ENCODE measurements at places on chromosomes 3 and 15.

DNA sequence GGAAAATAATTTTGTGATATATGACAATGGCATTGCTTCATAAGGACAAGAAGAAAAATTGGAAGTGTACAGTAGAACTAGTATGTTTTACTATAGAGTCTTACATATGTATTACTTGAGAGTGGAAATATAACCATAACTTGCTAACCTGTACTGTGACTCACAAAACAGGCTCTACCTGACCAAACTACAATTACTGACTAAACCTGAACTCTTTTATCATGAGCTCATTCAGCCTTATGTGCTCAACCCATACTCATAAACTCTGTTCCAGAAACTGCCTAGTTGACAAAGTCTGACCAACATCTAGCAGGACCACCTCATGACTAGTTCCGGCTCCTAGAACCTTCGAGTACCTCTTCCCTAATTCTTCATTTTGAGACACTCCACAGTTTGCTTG, 6.3 kb downstream of the CDIN1 start:
- DNase-seq, result no peak

DNA sequence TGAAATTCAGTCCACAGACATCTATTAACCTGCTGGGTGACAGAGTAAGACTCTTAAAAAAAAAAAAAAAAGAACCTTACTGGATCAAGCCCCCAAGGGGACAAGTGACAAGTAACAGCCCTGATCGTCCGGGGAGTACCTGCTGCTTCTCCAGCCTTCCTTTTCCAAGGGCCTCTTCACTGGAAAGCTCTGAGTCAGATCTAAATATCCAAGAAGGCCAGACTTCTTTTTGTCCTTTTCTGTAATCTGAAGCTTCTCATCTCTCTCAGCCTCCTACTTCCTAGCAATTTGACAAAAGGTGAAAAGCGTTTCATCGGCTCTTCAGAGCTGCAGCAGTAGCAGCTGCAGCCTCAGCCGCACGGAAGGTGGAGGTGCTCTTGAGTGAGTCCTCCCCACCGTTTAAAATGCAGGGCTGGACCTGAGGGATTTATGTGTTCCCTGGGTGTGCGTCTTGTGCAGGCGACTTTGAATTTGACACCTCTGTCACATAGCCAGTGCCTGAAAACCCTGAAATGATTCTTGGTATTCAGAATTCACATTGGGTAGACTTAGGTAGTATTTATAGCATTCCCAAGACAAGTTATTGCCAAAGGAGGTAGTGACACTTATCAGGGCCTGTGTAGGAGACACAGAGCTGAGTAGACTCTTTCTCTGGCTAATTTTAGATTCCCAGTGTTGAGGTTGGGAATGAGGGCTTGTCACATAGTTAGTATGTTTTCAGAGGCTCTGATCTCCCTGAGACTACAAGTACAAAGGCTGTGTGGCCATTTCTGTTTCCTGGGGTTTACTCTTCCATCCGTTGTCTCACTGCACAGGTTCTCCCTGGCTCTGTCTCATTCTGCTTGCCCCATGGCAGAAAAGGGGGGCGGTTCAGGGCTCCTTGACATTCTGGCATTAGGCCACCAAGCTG, 291.2 kb upstream of the C2CD4B start:
- no peak for DNase-seq

DNA sequence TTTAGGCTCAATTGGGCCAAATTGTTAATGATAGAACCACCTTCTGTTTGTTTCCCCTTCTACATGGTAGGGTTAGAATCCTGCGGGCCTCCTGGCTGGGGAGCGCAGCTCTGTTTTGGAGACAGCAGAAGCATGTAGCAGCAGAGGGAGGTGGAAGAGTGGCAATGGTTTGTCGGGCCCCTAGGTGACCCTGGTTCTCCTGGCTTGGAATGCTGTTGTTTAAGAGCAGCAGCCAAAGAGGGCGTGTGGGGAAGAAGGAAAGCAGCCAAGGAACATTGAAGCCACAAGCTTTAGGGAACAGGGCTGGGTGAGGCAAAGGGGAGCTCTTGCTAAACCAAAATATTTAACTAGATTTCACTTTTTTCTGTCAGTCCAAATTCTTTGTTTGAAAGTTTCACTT, 213.7 kb upstream of the NR2E3 start:
- DNase-seq, result no peak

DNA sequence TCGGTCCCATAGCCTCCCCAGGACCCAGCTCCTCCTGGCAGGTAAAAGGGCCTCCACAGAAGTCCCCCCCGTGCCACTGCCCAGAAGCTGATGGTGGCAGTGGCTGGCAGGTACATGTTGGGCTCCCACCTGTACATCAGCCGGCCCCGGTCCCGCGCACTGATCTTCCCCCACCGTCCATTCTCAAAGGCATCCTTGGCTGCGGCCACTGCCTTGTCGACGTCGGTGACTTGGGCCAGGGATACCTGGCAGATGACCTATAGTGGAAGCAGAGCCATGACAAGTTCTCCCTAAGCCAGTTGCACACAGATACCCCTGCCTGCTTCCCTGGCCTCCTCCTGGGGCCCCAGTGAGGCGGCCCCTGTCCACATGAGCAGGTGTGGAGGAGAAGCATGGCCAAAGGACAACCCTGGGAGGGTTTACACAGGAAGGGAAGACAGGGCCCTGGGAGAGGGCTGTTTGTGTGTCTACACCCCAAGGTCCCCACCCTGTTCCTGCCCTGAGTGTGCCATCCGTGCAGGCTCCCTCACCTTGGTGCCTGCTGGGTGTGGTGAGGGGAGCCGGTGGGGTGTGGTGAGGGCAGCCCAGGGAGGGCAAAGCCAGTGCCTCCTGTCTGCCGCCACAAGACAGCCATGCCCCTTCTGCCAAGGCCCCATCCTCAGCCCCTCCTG, 44.8 kb downstream of the ALDH1L1 start:
- no peak for DNase-seq

- DNase-seq, result no peak
These were observed 36.9 kb upstream of the FILIP1L start for GRCh38 chr3:100151024-100151707.

DNA sequence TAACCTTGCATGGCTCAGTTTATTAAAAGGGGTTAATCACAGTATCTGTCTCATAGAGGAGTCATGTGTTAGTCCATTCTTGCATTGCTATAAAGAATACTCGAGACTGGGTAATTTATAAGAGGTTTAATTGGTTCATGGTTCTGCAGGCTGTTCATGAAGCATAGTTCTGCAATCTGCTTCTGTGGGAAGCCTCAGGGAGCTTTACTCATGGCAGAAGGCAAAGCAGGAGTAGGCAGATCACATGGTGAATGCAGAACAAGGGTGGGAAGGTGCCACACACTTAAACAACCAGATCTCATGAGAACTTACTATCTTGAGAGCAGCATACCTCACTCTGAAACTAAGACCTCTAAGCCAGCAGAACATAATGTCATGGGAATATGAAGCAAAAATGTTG, 42.2 kb upstream of the PTX3 start:
- no peak for DNase-seq

- no peak for DNase-seq
These were observed 68.8 kb downstream of the CTNNB1 start for GRCh38 chr3:41267975-41268640.

GRCh38 chr3:177488740-177489139, 291.5 kb upstream of the TBL1XR1 start:
- no peak for DNase-seq

- DNase-seq, result no peak
These were observed 110.4 kb downstream of the IL12A start for GRCh38 chr3:160098926-160099626.

DNA sequence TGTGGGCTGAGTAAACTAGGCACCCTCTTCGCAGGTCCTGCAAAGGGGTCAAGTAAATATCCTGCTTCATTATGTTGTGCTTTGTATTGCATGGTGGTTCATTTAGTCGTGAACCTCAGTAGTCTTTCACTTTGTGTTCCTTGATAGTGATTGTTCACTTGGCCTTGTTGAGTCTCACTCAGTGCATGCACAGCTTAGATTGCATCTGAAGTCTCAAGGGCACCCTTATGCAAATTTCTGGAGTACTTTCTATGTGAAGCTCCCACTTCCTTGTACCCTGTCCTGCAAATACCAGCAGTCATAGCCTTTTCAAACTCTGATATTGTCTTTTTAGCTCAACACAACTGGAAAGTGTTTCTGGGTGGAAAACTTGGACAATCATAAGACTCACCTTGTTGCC, 519.2 kb downstream of the NAALADL2 start:
- DNase-seq, result no peak

DNA sequence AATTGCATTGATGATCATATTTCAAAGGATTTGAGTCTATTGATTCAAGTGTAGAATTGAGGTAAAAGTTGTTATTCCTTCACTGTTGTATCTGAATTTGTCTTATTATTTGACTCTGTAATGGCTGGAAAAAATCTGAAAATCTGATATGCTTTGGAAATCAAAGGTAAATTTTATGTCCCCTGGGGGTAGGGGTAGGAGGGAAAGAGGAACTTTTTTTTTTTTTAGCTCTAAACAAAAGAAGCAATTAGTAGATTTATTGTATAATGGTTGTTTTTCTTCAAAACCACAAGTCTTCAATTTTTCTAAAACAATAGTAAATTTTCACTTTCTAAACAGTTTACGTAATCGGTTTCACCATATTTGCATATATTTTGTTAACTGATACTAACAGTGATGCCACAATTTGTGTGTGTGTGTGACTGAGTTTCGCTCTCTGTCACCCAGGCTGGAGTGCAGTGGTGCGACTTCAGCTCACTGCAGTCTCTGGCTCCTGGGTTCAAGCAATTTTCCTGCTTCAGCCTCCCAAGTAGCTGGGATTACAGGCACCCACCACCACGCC, 91.7 kb upstream of the GOLGA6L4 start:
- no peak for DNase-seq

GRCh38 chr15:27833178-27833577, 265.9 kb downstream of the OCA2 start:
- no peak for DNase-seq

- DNase-seq, result no peak
These were observed 7.4 kb downstream of the A4GNT start for GRCh38 chr3:138124706-138125355.

- no peak for DNase-seq
These were observed 698 bp downstream of the IL1RAP start for GRCh38 chr3:190514413-190515153.

DNA sequence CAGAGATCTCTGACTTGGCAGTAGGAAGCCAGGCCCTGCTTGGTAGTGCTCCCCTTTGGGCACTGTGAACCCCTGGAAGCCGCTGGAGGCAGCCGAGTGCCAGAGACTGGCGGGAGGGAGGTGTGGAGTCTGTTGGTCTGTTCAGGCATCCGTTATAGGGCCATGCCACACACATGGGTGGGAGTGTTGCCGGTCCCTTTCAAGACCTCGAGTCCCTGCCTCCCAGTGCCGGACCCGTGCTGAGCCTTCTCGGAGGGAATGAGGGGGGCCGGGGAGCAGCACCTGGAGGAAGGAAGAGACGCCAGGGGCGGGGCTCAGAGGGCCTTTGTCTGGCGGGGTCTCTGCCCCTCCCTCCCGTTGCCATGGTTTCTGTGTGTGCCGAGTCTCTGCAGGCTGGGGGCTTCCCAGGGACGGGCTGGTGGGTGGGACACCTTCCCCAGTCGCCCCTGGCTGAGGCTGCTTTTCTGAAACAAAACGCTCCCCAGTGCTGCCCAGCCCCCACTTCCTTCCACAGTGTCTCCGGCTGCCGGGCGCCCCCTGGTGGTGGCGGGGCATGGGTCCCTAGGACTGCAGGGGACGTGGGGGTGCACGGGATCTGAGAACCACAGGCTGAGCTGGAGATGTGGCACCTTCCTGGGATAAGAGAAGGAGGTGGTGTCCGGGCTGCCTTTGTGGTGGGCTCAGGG, 10.0 kb downstream of the GNAI2 start:
- DNase-seq, result no peak

DNA sequence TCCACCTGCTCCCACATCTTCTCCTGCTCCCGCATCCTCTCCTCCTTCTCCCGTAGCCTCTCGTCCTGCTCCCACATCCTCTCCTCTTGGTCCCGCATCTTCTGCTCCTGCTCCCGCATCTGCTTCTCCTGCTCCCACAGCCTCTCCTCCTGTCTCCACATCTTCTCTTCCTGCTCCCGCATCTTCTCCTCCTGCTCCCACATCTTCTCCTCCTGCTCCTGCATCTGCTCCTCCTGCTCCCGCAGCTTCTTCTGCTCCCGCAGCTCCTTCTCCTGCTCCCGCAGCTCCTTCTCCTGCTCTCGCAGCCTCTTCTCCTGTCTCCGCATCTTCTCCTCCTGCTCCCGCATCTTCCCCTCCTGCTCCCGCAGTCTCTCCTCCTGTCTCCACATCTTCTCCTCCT, 5.8 kb downstream of the GOLGA6L2 start:
- DNase-seq, result no peak

DNA sequence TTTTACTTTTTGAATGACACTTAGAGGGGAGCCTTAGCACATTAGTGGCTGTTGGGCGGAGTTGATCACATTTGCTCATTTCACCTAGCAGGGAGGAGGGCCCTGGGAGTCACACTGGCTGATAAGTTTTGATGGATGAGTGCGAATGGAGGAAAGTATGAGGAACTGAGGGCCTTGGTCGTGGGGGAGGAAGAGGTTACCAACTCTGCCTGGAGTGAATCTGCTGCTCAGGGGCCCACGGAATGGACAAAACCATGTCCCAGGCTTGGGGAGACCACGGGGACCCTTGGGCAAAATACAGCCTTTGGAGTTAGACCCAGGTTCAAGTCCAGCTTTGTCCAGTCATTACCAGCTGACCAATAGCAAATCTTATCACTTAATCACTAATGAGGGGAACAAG, 5.1 kb upstream of the FLNB start:
- no peak for DNase-seq

DNA sequence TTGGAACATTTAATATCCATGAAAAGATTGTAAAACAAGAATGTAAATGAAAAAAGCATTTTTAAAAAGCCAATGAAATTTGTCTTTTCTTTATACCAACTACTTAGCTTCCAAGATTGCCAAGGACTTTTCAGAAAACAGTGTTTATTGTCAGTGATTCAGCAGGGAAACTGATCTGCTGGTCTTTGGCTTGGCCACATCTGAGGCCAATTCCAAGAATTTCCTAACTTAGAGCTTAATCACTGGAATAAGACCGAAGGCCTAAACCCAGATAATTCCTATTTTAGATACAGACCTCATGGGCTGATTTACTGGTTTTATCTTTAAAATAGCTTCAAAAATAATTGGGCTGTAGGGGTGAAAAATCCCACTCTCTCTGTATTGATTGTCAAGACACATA, 260.5 kb upstream of the RORA start:
- no peak for DNase-seq

GRCh38 chr3:25423780-25424588, 4.1 kb upstream of the RARB start:
- DNase-seq, result no peak

- no peak for DNase-seq
These were observed 112.7 kb upstream of the PRR23C start for GRCh38 chr3:139157161-139157932.

DNA sequence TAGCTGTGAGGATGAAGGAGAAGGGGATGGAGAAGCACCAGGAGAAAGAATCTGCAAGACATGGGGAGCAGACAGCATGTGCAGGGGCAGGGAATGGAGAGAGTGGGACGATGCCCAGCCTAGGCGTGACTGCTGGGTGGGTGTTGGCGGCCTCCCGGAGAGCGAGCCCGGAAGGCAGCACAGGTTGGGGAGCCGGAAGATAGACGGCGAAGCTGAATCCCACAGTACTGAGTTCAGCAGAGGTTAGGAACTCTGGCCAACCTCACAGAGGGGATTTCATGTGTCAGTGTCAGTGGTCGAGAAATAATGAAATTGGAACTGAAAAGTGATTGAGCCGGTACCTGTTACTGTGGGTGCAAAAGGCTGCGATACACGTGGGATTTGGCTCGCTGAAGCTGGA, 55.2 kb downstream of the PXYLP1 start:
- DNase-seq, result no peak

Data from right renal pelvis (tissue), 4 donors.